NCI-H2171 treated with DMSO at 0.1 percent for 48 hours (cell line): ENCODE measurements at places on chromosomes 7 and 10.

- no peak for DNase-seq
Measured at GRCh38 chr7:112594397-112594796, 113.6 kb downstream of the LSMEM1 start.

GRCh38 chr10:115674496-115674895, 581.3 kb downstream of the ATRNL1 start:
- DNase-seq: no peak

DNA sequence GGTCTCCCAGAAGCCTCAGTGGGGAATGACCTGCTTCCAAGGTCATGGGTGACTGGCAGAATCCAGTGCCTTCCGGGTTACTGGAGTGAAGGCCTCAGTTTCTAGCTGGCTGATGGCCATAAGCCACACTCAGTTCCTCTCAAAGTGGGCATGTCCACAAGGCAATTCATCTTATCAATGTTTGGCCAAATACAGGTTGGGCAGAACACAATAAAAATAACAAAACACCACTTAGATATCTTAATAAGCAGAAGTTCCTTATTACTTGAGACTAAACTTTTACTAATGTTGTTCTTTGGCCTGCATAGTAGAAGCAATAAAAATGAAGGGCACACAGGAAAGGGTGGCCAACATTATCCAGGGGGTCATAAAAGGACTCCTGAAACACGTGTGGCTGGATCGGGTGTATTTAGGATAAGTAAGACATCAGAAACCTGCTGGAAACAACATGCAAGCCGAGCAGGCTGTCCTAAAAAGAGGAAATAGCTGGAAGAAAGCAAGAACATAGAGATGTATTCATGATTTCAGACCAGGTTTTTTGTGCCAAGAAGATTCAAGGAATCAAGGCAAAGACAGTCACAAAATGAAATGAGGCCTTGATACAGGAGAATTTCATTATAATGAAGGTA, 19.6 kb upstream of the AKR1C2 start:
- no peak for DNase-seq

- no peak for DNase-seq
Measured at GRCh38 chr7:95440394-95441038, 5.7 kb upstream of the PON2 start.

DNA sequence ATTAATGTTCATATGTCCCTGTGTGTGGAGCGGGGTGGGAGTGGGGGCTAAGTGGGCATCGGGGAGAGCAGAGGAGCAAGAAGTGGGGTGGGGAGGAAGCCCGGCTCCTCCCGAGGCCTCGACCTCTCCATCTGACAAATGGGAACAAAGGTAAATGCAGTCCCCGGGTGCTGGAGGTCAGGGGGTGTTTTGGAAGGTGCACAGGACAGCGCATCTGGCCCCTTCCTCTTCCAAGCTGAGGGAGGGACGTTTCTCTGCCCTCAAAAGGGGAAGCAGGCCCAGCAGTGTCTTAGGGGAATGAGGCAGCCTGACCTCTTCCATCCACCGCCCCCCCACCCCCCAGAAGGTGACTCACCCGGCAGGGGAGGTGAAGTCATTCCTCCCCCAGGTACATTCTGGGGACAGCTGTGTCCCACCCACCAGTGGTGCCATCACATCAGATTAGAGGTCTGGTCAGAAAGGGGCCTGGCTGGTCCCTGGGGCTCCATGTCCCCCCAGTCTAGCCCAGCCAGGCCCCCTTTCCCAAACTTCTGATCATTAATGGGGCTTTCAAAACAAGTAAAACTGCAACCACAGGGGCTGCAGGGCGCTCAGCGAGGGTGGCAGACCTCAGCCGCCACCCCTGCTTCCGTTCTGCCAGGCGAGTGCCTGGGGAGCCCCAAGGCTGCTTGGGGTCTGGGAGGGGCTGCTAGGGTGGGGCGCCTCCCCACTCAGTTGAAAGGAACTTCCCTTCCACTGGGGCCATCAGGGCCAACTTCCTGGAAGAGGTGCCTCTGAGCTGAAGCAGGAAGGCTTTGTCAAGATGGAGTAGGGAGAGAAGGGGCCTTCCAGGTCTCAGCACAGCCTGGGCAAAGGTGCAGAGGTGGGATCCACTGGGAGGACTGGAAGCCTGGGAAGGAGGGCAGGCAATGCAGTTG, 10.8 kb downstream of the LFNG start:
- peak; percentile 40 for DNase-seq

DNA sequence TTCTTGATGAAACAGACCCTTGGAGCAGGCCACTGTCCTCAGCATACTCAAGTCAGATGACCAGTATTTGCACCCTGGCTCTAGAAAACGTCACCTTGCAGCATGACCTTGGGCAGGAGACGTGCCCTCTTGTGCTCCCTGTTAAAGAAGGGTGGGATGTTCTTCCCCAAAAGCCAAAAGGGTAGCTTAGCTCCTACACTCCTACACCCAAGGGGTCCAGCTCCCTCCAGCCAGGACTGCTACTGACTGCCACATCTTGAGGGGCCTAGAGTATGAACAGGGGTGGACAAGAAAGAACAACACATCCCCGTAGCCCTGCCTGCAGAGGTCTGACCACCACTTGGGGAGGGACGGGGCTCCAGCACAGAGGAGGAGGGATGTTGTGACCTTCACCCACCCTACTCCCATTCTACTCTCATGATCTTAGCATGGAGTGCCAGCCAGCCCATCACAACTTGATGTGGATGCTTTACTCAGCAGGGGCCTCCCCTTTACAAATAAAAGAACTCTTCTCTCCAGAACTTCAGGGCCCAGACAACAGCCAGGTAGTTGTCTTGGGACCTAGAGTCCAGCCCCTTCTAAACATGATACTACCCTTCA, 165.3 kb upstream of the ZMIZ1 start:
- DNase-seq: no peak

GRCh38 chr10:33643042-33643441, 308.6 kb upstream of the NRP1 start:
- DNase-seq: no peak

GRCh38 chr7:32936689-32937088, 20.6 kb upstream of the FKBP9 start:
- DNase-seq: no peak

- DNase-seq: no peak
Measured at GRCh38 chr10:71390461-71390835, 6.3 kb upstream of the CDH23 start.
